ENCODE measurements at places on chromosomes 3 and 15.

GRCh38 chr3:115652738-115653137 lies 29.4 kb downstream of the GAP43 start:
- DNase-seq = no peak

GRCh38 chr15:30979457-30979856 lies 12.0 kb downstream of the MTMR10 start:
- DNase-seq = no peak

DNA sequence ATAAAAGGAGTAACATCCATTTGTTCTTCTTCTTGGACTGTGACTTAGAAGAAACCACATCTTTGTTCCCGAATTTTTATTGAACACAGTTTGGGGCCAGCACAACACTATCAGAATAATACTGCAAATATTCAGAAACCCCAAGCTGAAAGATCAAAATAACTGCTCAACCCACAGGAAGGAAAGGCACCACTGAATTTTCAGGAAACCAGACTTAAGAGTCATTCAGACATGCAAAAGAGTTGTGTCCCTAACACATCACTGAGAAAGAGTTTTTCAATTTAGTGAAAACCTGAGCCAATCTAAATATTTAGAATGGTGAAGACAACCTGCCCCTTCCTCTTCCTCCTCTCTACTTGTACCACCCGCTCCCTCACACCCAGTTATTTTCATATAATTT lies 295.0 kb upstream of the RORA start:
- DNase-seq = no peak

DNA sequence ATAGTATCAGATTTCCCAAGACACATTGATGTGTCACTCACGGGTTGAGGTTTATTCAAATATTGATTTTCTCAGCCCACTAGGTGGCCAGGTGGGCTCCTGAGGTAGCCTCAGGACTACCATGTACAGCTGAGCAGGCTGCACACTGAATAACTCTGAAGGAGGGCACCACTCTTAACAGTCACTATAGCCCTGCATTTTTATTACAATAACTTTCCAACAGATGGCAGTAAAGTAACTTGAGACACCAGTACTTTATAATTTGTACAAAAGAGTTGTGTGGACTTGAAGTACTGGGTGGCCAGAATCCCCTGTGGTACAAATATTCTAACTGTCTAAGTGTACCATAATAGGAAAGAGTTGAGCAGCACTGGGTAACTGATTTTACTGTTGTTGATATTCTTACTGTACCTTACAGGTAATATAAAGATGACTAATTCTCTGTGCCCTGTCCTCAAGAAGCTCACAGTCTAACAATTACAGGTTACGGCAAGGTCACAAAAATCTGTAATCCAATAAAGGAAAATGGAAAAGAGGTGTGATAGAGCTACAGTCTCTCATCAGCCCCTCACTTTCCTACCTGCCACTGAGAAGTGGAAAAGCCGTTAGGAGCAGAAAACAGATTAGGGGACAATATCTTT lies 76.0 kb downstream of the ETFA start:
- no peak for DNase-seq

DNA sequence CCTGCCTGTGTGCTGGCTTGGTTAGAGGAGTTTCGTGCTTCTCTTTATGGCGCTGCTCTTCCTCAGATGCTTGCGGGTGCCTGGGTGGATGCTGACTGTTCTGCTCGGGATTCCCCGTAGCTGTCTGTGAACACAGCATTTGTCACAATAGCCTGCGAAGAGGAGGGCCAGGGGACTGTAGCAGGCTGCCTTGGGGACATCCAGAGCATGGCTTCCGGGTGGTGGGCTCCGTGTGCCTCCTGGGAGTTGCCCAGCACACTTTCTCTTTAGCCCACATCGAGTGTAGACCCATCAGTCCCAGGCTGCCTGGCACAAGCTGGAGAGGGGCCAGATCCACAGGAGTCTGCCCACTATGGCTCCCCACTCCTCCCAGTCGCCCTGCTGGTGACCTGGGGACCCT lies 22.4 kb downstream of the LRRK1 start:
- DNase-seq = no peak

DNA sequence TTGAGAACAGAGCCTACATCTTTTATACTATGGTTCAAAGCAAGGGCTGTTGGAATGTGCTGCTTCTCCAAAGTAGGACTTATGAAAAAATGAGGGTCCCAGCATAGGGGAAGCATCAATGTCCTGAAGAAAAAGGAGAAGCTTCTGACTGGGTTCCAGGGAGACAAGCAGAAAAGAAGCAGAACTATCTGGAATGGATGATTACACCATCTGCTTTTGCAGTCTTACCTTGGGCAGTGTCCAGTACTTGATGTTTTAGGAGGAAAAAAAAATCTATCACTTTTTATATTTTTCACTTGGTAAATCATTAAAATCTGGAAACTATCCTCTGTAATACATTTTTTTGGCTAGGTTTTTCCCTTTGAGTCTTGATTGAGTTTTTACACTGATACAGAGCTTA lies 57.9 kb upstream of the DPH6 start:
- DNase-seq = no peak

DNA sequence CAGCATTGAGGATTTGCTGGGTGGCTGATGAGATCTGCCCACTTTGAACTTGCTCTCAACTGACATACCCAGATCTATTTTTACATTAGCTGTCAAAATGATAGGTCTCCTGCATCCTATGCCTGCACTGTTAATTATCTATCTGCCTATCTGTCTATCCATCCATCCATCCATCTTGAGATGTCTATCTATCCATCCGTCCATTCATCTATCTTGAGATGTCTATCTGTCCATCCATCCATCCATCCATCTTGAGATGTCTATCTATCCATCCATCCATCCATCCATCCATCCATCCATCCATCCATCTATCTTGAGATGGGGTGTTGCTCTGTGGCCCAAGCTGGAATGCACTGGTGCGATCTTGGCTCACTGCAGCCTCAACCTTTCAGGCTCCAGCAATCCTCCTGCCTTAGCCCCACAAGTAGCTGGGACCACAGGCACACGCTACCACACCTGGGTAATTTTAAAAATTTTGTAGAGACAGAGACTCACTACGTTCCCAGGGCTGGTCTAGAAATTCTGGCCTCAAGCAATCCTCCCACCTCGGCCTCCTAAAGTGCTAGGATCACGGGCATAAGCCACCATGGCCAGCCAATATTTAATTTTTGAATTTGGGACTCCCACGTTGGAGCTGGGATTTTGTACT lies 159.4 kb upstream of the NSMCE3 start:
- DNase-seq = no peak

DNA sequence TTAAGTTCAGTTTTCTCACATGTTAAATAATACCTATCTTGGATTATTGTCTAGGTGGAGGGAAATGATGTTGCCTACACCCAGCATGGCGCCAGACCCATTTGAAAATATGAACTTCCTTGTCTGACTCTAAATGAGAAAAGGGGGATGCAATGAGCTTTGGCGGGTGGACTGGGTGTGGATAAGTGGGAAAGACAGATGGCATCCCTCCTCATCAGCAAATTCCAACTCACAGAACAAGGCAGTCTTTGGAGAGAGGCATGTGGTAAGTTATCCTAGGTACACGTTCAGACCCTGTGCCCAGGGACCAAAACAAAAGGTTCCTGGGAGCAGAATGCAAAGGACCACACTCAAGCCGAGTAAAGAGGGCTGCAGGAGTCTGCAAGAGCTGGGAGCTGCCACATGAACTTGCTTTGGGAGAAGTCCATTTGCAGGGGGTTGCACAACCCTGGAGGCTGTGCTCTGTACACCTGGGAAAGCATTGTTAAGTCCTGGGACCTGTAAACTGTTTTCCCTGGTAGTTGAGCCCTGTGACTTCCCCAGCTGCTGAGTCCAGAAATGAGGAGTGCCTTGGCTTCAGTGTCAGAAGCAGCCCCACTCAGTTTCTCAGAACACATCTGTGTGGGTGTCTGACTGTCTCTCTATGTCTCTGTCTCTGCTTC lies 102.3 kb upstream of the TPM1 start:
- DNase-seq = no peak

DNA sequence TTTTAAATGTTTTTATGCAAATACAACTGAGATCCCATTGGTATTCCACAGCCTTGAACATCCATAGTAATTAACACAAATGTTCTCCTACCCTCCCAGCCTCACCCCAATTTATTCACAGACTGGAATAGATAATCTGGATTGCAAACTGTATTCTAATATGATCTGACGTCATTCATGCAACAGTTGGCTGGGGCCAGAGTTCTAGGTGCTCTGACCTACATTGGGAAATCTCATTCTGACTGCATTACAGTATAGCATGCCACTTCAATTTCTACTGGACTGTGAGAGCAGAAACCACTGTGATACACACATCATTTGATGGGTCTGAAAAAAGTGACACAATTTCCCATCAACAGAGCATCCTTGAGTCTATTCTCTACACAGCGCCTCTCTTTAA lies 403.1 kb downstream of the MAGI1 start:
- no peak for DNase-seq

DNA sequence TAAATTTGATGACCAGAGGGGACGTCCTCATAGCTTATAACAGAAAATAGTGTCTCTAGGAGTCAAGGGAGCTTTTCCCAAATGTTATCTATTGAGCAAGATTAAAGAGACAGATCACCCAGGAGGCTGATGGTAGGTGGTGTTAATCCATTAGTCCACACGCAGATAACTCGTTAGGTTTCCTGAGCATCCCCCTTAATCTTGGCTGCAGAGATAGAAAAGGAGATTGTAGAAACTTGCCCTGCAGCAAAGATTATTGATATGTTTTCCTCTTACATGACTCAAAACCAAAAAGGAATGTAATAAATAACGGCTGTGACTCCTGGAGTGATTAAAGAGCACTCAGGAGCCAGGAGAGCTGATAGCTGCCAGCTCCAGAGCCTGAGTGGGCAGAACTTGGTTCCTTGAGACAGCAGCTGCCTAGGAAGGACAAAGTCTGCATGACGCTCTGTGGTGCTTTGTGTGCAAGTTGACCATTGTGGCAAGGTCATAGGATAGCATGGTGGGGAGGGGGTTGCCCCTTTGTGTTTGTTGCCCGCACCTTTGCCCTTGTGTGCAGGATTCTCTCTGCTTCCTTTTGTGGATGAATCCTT lies 234.8 kb downstream of the PTPRG start:
- no peak for DNase-seq

DNA sequence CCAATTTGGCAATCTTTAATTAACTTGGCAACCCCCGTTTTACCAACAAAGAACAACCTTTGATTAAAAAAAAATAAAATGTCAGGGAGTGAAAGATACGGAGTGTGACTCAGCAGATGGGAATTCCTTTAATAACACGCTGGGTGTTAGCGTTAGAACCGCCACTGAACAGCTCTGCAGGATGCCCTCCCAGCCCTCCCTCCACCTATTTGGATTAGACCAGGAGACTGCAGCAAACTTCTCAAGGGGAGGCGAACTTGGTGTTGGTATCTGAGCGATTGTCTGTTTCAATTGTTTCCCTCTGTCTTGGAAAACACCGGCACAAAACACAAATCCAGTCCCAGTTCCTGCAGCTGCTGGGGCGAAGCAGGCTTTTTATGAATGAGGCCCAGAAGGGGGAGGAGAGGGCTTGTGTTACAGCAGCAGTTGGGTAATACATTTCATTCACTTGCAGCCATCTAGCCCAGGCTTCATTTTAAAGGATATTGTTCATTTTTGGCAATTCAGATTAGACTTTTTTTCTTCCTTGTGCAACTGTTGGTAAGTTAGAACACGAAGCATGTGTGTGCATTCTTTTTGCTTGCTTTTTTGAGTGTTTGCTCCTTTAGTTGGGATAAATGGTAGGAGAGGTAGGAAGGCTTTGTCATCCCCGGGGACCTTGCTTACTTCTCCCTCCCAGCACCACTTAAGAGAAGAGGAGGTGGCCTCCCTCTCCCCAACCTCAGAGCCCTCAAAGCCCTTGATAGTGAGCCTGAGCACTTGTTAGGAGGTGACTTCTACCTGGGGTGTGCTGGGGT lies 152.3 kb downstream of the IGF1R start:
- DNase-seq = no peak

GRCh38 chr15:81111510-81112470 lies 22.3 kb upstream of the CFAP161 start:
- DNase-seq = no peak

- DNase-seq = no peak
Observed at GRCh38 chr15:73319460-73320245, 49.1 kb downstream of the HCN4 start.

DNA sequence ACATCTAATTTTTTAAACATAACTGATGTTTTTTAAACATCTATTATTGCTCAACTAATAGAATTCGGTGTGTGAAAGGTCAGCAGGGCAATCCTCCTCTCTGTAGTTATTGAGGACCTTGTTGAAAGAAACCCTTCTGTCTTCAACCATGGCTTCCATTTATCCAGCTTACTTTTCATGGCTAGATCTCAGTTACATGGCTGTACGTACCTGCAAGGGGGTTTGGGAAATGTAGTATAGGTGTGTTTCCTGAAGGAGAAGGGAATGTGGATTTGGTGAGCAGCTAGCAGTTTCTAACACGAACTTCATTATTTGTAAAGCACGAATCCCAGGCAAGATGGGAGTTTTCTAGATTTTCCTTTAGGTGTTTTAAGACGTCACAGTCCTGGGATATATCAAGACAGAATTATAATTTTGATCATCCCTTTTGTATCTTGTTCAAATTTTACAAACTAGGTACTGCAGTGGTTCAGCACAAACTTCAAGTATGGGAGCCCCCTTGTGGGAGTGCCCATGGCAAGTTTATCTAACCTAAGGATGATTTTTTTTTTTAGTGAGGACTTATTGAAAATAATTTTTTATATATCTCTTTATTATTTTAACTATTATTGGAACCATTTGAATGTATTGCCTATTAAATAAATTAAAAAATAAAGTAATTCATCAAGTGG lies 41.6 kb downstream of the FBXL2 start:
- no peak for DNase-seq

- DNase-seq = no peak
Observed at GRCh38 chr3:66215106-66215505, 5.7 kb upstream of the SLC25A26 start.

GRCh38 chr15:60523056-60523455 lies 44.1 kb upstream of the ICE2 start:
- no peak for DNase-seq

DNA sequence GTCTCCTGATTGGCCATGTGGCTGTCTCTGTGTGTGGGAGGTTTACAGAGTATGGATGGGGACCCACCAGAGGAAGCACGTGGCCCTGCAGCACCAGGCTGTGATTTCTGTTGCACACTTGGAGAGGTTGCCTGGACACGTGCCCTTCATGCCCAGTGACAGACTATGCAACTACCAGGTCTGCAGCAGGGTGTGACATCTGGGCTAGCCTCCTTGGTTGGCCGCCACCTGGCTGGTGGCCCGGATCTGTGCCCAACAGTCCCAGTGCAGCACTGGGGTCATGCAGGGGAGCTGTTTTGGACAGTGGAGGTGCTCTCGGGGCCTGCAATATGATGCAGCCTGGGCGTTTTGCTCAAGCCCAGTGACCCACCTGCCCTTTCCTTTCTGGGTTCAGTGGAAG lies 212.5 kb downstream of the UBE3A start:
- no peak for DNase-seq

- no peak for DNase-seq
Observed at GRCh38 chr15:78937132-78937739, 7.6 kb downstream of the CTSH start.

All from stimulated activated CD8-positive, alpha-beta memory T cell treated with anti-CD3 and anti-CD28 coated beads, Interleukin-2, amount 100 ng/mL, for 1 hour (primary cell).